ENCODE measurements at places on chromosomes 12 and 14.

- no peak for DNase-seq
These were observed 39.1 kb downstream of the TSPAN9 start for GRCh38 chr12:3116106-3116844.

- no peak for DNase-seq
These were observed 29.4 kb downstream of the BCAT1 start for GRCh38 chr12:24919346-24920001.

GRCh38 chr12:95390932-95391331 lies 83.0 kb upstream of the METAP2 start:
- no peak for DNase-seq

GRCh38 chr12:50174971-50175715 lies 8.0 kb upstream of the CERS5 start:
- peak; percentile 34 for DNase-seq

DNA sequence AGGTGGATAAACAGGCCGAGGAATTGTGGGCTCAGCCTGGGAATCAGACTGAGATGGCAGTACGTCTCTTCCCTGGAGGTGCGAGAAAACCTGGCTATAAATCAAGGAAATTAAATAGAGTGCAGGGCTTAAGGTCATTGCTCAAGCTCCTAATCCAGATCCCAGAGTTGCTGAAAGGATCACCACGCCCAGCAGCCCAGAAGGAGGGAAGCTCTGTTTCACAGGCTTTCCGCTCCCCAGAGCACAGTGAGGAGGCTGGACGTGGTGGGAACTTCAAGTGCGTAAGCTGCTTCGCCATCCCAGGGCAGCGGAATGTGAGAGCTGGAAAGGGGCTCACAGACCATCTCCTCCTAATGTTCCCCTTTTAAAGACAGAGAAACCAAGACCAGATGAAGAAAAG lies 651.6 kb upstream of the TBX3 start:
- DNase-seq: no peak

DNA sequence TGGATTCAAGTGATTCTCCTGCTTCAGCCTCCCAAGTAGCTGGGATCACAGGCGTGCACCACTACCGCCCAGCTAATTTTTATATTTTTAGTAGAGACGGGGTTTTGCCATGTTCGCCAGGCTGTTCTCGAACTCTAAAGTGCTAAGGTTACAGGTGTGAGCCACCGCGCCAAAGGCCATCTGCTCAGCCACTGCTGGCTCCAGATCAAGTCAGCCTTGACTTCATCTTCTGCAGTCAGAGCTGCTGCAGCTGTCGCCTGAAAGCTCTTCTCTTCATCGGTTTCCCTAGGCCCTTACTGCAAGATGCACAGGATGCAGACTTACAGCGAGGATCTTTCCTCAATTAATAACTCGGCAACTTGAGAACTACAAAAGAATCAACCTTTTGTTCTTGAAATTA lies 66.8 kb downstream of the CLIP1 start:
- peak; percentile 18 for DNase-seq

GRCh38 chr14:56896231-56896630 lies 86.0 kb upstream of the OTX2 start:
- DNase-seq: no peak

DNA sequence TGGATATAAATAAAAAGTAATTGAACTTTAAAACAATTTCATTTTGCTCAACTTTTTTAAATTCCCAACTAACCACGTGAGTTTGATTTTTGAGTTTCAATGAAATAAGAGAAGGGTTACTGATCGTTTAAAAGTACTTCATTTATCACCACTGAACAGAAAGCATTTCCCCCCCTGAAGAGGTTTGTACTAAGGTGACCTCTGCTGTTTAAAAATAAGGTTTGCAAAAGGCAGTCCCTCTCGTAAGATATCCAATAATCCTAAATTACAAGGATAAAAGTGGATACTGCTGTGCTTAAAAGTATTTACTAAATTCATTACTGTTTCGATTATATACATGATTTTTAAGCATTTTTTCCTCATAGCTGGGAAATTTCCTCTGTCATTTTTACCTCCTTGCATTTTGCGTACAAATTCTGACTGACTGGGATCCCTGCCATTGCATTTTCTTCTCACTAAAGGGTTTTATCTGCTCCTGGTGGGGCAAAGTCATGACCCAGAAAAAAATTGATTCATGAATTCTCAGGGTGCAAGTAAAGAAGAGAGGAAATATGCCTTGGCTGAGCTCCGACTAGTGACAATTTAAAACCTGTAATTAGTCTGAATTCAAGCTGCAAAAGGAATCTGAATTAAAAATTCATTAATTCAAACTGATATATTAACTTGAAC lies 463.8 kb downstream of the PRKD1 start:
- no peak for DNase-seq

DNA sequence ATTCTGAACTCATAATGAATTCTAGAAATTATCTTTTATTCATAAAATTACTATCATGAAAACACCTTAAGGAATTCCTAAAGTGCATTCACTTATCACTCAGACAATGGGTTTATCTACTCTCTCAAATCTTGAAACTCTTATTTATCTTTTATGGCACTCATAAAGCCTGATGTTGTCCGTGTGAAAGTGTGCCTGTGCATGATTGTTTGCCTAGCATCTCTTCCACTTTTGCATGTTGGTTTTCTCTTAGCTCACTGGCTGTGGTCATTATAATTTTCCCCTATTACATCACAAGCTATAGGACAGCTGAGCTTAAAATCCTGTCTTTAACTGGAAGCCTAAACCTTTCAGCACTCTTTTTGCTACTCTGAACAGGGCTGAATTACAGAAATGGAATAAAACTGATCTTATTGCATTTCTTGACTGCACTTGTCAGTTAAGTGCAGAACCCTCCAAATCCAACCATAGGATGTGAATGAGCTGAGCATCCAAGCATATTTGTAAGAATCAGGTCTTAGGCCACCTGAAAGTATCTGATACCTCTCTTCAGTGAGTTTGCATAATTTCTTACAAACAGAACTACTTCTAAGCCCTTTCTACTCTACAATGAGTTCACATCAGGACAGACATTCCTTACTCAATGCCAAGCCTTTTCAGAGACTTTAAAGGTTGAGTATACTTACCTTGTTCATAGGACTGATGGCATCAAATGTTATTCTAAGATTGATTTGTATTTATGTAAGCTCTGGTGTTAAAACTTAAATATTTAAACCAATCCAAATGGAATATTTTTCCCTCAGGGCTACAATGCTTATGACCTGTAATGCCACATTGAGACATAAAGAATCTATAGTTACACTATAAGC lies 221.2 kb upstream of the KITLG start:
- DNase-seq: no peak

GRCh38 chr14:38209572-38210557 lies 2.2 kb downstream of the SSTR1 start:
- DNase-seq: no peak

GRCh38 chr14:99803803-99804202 lies 10.6 kb downstream of the EML1 start:
- peak; percentile 55 for DNase-seq

GRCh38 chr12:38149395-38150073 lies 167.0 kb upstream of the ALG10B start:
- DNase-seq: no peak

- no peak for DNase-seq
These were observed 15.2 kb downstream of the JAG2 start for GRCh38 chr14:105153331-105153731.

GRCh38 chr12:89742337-89743022 lies 33.8 kb upstream of the ATP2B1 start:
- no peak for DNase-seq

- DNase-seq: no peak
These were observed 64.2 kb downstream of the DNAI7 start for GRCh38 chr12:25130741-25131188.

- no peak for DNase-seq
These were observed 20.6 kb upstream of the RGS6 start for GRCh38 chr14:71911669-71912068.

DNA sequence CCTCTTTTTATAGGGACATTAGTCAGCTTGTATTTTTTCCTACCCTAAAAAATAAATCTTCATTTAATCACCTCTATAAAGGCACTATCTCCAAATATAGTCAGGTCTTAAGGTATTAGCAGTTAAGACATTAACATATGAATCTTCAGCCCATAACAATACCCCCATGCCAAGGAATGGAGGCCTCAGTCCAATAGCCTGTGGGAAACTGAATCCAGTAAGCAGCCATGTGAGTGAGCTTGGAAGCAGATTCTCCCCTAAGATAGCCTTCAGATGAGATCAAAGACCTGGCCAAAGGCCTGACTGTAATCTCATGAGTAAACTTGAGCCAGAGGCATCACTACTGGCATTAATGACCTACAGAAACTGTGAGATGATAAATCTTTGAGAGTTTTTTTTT lies 232.1 kb upstream of the SYT10 start:
- DNase-seq: no peak

GRCh38 chr12:131640525-131640924 lies 70.4 kb upstream of the SFSWAP start:
- DNase-seq: no peak

- DNase-seq: no peak
These were observed 636.5 kb upstream of the TBX3 start for GRCh38 chr12:115320451-115320850.

- no peak for DNase-seq
These were observed 19.2 kb downstream of the NR2C1 start for GRCh38 chr12:95054206-95054605.

DNA sequence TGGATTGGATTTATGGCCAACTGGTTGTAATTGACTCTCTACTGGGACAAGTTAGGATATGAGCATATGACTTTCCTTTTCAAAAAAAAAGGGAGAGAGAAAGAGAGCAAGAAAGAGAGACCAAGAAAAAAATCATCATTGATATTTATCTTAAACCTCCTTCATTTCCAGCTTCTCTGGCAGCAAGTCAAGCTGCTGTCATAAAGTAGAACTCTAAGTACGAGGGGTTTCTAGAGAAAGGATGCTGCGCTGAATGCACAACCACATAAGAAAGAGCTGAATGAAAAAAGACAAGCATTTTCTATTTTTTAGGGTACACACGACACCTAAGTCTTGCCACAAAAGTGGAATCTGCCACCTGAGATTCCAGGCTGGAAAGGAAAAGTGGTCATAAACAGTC lies 182.6 kb downstream of the SLC25A21 start:
- DNase-seq: no peak

DNA sequence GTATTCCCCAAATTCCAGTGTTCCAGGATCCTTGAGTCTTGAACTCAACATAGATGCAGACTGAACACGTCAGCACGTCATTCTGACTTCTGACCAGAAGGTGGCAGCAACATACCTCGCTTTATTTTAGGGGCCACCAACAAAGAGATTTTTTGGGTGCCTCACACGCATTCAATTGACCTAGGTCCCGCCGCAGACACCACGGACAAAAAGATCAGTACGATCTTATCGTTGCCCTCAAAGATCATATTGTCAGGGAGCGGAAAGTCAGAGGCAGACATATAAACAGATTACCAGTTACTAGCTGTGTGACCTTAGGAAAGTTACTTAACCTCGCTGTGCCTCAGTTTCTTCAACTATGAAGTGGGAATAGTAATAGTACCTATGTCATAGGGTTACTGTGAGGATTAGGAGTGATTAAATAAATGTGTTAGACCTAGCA lies 6.5 kb upstream of the PRPH start:
- DNase-seq: peak; percentile 60

GRCh38 chr14:56474419-56475022 lies 105.1 kb upstream of the TMEM260 start:
- no peak for DNase-seq

GRCh38 chr14:94963051-94963450 lies 193.1 kb upstream of the GSC start:
- no peak for DNase-seq
